ENCODE measurements at places on chromosomes 7 and 10.

- no peak for DNase-seq
These were observed 418.1 kb downstream of the ZNF716 start for GRCh38 chr7:57867884-57868701.

DNA sequence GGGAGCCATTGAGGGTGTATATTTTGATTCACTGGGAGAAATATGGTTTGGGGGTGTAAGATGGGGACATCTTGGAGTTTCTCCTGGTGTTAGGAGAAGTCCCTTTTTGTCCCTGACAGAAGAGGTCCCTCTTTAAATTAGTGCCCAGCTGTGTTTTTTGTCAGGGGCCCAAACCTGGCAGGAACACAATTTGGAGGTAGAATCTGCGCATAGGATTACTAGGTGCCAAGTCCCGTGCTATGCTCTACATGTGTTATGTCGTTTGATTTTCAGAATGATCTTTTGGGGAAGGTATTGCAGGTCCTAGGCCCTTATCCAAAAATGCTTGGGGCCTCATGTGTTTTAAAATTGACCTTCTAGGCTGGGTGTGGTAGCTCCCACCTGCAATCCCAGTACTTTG is 36.8 kb upstream of the HABP2 start:
- DNase-seq = no peak

GRCh38 chr10:62231371-62231770 is 37.3 kb downstream of the RTKN2 start:
- no peak for DNase-seq

- DNase-seq = no peak
These were observed 71.3 kb downstream of the NRCAM start for GRCh38 chr7:108384716-108385483.

- DNase-seq = no peak
These were observed 289.9 kb upstream of the CELF2 start for GRCh38 chr10:10727812-10728211.

DNA sequence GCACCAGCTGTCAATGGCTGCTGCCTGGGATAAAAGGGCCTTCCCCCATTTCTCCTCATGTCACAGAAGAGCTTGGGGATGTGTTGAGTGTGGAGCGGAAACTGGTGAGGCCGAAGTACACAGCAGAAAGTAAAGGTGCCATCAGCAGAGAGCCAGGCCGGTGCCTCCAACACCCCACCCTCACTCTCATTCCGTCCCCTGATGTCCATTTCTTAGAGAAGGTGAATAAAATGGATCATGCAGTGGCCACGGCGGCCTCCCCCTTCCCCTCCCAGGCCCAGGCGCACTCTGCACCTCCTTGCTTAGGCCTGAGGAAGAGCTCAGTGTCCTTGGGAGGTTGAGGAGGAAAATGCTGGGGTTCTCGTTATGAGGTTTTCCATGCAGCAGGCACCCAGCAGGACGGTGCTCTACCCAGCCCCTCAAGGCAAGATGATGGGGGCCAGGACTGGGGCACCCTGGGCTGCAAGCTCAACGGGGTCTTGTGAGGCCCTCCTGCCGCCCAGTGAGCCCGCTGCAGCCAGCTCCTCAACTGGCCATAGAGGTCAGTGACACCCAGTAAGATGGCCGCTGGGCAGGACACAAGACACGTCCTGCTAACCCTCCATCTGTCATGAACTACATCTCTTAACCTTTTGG is 163.9 kb downstream of the ADARB2 start:
- DNase-seq = no peak

- peak; percentile 79 for DNase-seq
These were observed 29.6 kb downstream of the SKIDA1 start for GRCh38 chr10:21495752-21496342.

DNA sequence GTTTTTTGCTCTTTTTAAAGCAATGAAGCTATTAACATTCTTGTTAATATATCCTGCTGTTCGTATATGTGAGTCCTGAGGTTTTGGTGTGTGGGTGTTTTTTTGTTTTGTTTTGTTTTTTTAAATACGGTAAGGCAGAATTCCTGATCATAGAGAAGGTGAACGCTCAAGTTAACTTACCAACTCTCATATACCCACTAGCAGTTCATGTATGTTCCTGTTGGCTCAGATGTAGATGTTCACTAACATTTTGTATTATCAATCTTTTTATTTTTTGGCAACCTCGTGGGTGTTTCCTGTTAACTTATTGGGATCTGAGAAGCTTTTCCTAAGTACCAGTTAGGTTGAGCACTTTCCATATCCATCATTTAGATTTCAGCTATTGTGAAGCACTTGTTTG is 20.5 kb downstream of the TRIM24 start:
- DNase-seq = no peak

GRCh38 chr7:70097645-70098044 is 499.4 kb downstream of the AUTS2 start:
- DNase-seq = no peak

GRCh38 chr10:77357185-77357584 is 280.4 kb downstream of the KCNMA1 start:
- no peak for DNase-seq

DNA sequence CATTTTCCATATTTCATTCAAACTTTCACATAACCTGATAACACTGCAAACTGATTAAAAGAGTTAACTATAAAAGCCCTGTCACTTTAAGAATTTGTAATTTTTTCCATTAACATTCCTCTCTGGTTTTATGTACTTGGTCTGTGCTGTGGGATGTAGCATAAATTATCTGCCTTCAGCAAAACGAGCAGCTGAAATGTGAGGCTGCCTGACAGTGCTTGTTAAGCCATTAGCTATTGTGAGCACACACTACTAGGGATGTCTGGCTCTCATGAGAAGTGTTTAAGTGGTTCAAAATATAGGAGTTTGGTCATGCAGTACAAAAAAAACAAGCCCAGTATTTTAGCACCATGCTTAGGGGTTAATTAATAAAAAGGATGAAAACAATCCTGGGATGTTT is 63.0 kb downstream of the HOXA1 start:
- DNase-seq = no peak

GRCh38 chr7:71216211-71216610 is 84.3 kb downstream of the GALNT17 start:
- no peak for DNase-seq

GRCh38 chr7:151261529-151261928 is 13.0 kb upstream of the SMARCD3 start:
- DNase-seq = no peak

- no peak for DNase-seq
These were observed 5.4 kb downstream of the PPIA start for GRCh38 chr7:44801890-44802289.

GRCh38 chr7:90298145-90299038 is 22.7 kb downstream of the FAM237B start:
- no peak for DNase-seq

GRCh38 chr7:128324368-128324680 is 19.4 kb downstream of the RBM28 start:
- DNase-seq = no peak

GRCh38 chr10:131577178-131577555 is 265.6 kb upstream of the TCERG1L start:
- DNase-seq = no peak

- DNase-seq = no peak
These were observed 12.4 kb downstream of the CTBP2 start for GRCh38 chr10:125147971-125148439.

GRCh38 chr7:133941496-133941895 is 185.6 kb upstream of the LRGUK start:
- DNase-seq = no peak

- no peak for DNase-seq
These were observed 95.5 kb downstream of the CELF2 start for GRCh38 chr10:11113156-11113555.

DNA sequence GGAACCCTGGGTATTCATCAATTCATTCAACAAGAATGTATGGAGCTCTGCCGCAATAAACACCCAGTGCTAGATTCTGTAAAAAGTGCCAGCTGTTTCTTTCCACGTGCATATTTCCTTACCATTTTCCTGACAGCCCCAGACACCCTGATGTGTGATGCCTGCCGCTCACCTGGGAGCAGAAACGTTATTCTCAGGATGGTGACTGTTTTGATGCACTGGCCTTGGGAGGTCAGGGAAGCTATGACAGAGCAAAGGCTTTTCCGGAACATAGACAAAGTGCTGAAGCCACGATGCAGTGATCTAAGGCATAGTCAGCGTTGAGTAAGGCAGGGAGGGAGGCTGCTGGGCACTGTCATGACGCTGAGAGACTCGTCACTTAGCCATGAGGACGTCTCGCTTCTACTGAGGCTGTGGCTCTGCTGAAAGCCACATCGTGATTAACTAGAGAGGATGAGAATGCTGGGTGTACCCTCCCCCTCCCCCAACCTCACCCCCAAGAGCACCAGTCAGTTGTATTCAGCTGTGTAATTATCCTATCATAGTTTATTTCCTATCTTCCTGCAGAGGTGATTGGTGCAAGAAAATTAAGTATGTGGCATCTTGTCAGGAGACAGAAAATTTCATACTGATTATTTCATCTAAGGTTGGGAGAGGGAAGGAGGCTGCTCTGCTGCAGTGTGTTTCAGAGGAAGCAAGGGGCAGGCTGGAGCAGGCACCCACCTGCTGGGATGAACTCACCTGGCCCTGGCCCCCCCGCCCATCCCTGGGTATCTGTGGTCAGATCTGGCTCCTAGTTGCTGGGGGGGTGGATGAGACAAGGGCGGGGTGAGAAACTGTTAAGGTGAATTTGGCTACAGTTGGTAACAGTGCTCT is 48.8 kb upstream of the SMNDC1 start:
- peak; percentile 34 for DNase-seq

- no peak for DNase-seq
These were observed 62.4 kb downstream of the KIAA1549 start for GRCh38 chr7:138918756-138919155.

DNA sequence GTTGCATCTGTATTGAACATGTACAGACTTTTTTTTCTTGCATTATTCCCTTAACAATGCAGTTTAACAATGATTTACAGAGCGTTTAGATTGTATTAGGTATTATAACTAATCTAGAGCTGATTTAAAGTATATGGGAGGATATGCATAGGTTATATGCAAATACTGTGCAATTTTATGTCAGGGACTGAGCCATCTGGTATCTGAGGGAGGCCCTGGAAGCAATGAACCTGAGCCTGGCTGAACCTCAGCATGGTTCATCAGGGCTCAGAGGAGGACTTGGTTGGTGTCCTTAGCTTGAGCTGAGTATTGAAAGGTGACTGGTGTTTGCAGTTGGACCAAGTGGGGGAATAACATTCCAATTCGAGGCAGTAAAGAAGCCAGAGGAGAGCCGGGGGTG is 4.8 kb downstream of the ADCK2 start:
- no peak for DNase-seq

DNA sequence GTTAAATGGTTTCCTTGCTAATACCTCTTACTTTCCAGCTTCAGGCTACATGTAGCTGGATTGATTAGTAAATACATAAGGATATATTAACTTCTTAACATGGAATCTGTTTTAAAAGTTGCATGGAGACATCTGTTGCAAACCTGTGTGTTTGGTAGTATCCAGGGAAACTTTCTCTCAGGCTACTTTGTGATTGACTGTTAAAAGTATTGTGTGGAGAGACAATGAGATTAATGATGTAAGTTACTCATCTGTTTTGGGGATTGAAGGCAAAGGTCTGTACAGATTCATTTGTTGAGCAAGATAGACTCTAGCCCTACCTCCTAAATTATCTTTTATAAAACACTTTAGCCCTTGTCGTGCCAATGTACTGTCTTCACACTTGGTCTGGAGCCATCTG is 6.6 kb downstream of the CREB5 start:
- DNase-seq = no peak

DNA sequence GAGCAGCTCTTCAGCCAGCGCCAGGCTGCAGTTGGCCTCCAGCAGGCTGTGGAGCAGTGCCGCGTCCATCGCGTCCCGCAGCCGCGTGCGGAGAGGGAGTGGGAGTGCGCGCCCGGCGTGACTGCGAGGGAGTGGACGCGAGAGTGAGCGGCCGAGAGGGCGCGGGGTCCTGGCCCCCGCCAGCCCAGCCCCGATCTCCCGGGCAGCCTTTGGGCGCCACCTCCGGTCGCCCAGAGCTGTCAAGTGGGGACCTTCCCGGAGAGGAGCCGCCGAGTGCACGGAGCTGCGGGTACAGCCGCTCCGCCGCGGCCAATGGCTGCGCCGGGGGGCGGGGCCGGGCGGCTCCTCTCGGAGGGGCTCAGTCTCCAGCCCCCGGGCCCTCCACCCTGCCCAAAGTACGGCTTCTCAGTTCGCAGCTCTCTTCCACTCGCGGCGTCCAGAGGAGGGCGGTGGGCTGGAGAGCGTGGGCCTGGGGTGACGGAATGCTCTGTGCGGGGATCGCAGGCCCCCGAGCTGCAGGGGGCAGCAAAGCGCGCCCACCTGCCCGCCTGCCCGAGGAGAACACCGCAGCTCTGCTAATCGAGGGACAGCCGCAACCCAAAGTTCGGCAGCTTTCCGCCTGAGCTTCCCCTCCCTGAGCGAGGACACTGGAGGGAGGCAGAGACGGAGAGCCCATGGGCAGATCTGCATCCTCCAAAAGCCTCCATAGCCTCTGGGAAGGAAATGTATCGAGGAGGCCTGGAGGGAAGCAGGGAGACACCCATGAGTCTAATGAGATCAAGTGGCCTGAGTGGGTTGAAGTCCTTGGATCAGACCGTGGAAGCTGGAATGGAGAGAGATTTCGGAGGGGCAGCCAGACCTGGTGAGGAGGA is at the start of gene CRHR2:
Gene CRHR2, minus strand, starts transcription at position 245 of the 872 bp plus-strand sequence. Its CDS starts 176 bp downstream, at position 69.
- no peak for DNase-seq

GRCh38 chr10:77393821-77394501 is 243.6 kb downstream of the KCNMA1 start:
- no peak for DNase-seq

DNA sequence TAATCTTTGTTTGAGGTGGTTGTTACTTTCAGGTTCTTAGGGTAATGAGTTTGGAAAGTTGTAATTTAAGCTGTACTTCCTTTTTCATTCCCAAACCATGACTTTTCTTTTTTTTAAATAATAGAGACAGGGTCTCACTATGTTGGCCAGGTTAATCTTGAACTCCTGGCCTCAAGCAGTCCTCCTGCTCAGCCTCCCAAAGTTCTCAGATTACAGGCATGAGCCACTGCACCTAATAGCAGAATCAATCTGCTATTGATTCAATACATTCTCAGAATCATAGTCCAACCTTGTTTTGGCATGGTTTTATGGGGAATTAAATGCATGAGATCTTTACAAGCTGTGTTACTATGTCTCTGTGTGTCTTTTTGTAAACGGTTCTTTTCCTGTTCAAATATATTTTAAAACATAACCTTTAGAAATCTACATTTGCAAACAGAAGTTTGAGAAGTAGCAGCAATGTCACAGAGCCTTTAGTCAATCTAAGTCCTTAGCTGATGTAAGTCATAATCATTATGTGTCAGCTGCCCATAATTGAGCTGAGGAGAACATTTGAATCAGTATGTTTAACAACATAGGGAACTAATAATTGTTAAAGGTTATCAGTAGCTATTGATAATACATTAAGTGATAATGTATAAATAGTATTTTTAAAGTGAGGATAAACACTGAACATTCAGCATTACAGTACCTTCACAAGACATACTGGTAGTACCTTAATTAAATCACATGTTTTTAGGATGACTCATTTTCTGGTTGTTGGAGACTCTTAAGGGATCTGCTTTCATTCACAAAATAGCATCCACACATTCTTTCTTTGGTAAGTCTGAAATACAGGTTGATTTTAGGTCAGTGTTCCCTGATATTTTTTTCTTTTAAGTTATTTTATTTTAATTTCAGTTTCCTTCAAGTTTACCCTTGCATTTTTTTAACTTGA is 8.8 kb downstream of the INPP5F start:
- no peak for DNase-seq

- DNase-seq = no peak
These were observed 39.2 kb downstream of the GNAT3 start for GRCh38 chr7:80472491-80473200.

Measured in activated gamma-delta T cell treated with anti-CD3 and anti-CD28 coated beads, Interleukin-2, amount 50 U/mL, for 16 hours (primary cell).